ENCODE measurements at places on chromosomes 6 and 20.

GRCh38 chr20:2528671-2529271, 7.6 kb upstream of the TMC2 start:
- DNase-seq = no peak

GRCh38 chr6:124968401-124968800, 6.2 kb downstream of the RNF217 start:
- no peak for DNase-seq

DNA sequence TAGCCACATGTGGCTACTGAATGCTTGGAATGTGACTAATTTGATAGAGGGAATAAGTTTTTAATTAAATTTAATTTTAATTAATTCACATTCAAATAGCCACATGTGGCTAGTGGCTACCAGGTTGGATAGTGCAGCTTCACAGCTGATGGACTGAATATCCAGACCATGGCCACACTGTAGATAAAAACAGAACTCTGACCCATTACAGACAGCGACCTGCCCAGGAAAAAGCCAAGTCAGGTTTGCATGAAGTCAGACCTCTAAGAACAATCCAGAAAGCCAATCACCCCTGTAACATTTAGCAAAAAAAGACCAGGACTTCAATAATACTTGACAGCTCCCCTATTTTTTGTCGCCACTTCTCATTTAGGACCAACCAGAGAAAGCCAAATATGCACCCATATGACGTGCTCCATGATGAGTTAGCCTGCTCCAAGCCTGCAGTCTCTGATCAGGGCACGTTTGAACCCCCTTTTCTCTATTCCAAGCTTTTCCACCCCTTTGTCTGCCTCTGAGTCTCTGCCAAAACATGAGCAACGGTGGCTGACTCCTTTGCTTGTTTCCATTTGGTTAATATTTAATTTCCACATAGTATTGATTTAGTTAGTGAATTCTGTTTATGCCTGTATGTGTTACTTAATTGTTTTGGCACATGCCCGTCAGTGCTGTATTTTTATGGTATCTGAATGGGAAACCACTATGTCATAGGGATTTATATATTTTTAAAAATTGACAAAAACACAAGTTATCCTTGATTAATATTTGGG, 636.3 kb downstream of the UTRN start:
- no peak for DNase-seq

GRCh38 chr20:54716174-54716747, 240.9 kb downstream of the DOK5 start:
- DNase-seq = no peak

DNA sequence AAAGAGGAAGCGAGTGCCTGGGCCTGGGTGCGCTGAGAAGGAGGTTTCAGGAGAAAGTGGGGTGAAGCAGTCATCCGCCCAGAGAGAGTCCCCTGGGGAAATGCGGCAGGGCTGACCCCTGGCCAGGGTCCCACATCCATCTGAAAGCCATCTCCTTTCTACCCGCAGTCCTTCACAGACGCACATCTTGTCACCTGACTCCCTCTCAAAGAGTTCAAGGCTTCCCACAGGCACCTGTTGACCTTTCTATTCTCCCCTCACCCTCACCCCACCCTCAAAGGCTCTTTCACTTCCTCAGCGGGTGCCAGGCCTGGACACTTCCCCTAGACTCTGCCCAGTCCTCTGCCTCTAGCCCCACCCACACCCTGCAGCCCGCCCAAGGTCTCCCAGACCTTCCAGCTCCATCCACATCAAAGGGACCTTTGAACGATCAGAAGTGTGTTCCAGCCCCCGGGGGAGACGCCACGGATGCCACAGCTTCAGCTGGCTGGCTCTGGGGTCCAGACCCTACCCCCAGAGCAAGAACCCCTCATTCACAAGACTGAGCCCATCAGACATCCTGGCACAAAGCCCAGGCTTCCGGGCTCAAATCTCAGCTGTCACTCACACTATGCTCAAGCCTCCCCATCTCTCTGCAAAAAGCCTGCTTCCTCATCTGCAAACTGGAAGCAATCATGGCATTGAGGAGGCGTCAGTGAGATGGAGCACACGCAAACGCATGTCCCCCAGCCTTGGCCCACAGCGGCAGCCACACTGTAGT, 2.1 kb downstream of the CTSZ start:
- DNase-seq = no peak

DNA sequence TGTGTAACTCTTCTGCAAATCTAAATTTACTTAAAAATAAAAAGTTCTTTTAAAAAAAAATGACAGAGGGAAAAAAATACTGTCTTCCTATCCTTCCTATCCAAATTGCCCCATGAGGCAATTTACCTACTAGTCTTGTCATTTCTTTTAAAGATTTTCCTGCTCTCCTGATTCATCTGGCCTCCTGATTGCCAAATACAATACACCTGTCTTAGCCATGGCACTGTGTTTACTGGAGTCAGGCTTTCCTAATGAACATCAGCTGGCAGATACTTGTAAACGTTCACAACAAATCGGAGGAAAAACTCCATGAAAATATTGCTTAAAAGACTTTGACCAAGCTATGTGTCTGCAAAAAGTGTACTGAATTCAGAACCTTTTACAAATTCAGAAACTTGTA, 21.5 kb downstream of the TM9SF4 start:
- DNase-seq = no peak

DNA sequence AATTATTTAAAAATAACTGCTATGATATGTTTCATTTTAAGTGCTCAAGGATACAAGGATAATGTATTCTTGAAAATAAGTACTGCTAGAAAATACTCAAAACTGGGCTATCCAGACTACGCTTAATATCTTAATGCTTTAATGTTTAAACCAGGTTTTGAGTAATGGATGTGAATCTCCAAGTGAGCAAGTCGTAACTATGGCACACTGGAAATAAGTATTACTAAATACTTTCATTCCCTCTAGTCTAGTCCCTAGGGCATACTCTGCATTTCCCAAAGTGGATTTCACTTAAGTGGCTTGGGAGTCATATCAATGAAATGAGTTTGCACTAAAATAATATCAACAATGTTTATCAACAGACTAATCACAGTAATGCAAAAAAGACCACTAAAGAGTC, 48.1 kb downstream of the HMGCLL1 start:
- no peak for DNase-seq

- no peak for DNase-seq
Observed at GRCh38 chr20:10864076-10864672, 190.4 kb upstream of the JAG1 start.

- no peak for DNase-seq
Observed at GRCh38 chr20:58071991-58072390, 156.5 kb downstream of the ANKRD60 start.

- DNase-seq = peak; percentile 36
Observed at GRCh38 chr20:4449957-4450715, 271.6 kb upstream of the PRND start.

GRCh38 chr20:34511891-34512265, 4.3 kb upstream of the DYNLRB1 start:
- DNase-seq = no peak

DNA sequence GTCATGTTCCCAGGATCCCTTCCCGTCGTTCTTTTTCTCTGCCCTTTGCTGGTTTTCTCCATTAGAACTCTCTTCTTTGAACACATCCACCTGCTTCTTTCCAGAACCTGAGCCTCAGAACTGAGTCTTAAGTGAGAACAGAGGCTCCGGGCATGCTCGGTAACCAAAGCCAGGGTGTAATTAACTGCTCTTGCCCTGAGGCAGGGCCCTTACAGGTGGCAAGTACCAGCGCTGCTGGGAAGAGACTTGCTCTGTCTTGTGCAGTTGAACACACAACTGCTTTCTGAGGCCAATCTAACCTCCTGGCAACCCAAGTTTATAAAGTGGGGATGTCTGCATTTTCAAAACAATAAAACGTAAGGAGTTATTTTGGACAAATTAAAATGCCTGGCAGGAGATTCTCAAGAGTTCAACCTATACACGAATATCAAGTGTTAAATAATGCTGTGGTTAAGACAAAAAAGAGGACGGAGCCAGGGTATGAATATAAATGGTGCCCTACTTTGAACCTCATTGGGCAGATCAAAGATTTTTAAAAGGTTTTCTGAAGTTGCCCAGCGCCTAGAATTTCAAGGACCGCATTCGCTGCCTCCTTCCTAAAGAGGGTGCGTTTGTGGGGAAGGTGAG, 12.4 kb upstream of the DEK start:
- no peak for DNase-seq

- DNase-seq = no peak
Observed at GRCh38 chr20:23564927-23565326, 3.4 kb downstream of the CST9L start.

GRCh38 chr6:3571250-3571681, 114.4 kb upstream of the SLC22A23 start:
- DNase-seq = no peak

DNA sequence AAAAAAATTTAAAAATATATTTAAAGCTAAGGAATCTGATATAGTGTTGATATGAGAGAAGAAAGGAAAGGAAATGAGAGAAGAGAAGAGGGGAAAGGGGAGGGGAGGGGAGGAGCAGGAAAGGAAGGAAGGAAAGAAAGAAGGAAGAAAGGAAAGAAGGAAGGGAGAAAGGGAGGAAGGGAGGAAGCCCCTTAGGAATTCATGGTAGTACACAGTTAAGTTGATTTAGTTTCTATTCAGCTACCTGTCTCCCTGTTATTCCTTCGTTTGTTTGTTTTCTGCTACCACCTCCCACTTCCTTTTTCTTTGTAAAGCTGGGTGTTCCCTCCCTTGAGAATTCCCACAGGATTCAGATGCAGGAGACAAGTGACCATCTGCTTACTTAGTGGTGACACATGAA, 1025.4 kb upstream of the FLRT3 start:
- DNase-seq = no peak

GRCh38 chr6:12335131-12335527, 45.0 kb downstream of the EDN1 start:
- no peak for DNase-seq

DNA sequence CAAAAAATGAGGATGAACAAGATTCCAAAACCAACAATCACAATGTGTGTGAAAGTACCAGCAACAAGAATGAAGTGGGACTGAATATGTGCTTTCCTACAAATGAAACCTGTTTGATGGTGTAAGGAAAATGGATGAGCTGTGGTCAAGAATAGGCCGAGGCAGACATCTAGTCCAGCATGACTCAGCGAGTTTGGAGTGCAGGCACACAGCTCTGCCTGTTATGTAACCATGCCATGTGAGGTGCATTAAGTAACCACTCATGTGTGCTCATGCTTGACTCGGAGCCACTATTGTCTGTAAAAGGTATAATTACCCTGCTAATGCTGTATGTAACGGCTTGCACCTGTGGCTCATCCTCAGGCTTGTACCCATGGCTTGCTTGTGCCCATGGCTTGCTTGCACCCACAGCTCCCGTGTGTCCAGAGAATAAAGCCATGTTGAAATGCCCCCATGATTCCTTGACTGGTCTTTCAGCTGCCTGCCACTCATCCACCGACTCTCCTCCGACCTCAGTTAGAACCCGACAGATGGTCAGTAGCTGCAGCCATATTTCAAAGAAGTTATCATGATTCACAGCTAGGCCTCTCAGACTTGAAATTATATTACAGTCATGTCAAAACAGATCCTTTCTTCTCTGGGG, 98.7 kb downstream of the BACH2 start:
- no peak for DNase-seq

GRCh38 chr20:58668901-58669286, 17.8 kb downstream of the STX16 start:
- DNase-seq = no peak

GRCh38 chr6:160462551-160463109, 114.5 kb downstream of the SLC22A3 start:
- peak; percentile 61 for DNase-seq

DNA sequence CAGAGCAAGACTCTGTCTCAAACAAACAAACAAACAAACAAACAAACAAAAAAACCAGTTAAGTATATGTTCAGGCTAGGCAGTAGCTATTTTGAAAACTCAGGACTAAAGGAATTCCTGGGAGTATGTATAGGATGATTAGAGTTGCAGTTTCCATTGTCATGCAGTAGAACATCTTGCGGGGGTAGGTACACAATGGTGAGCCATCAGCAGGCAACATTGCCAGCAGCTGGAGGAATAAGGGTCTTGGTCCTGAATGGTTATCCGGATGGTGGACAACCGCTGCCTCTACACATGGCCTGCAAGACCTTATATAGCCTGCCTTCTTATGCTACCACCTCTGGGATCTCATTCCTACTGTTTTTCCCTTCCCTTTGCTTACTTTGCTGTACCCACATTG, 297.5 kb downstream of the SOX4 start:
- DNase-seq = no peak

- peak; percentile 87 for DNase-seq
Observed at GRCh38 chr20:37822141-37822601, 80.8 kb upstream of the VSTM2L start.

GRCh38 chr6:43092635-43093034, 16.5 kb downstream of the PTK7 start:
- no peak for DNase-seq

- no peak for DNase-seq
Observed at GRCh38 chr6:84055647-84056046, 22.1 kb downstream of the MRAP2 start.

DNA sequence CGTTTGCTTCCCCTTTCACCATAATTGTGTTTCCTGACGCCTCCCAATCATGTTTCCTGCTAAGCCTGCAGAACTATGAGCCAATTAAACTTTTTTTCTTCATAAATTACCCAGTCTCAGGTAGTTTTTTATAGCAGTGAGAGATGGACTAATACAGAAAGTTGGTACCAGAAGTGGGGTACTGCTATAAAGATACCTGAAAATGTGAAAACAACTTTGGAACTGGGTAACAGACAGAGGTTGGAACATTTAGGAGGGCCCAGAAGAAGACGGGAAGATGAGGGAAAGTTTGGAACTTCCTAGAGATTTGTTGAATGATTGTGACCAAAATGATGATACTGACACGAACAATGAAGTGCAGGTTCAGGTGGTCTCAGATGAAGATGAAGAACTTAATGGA, 1058.6 kb upstream of the CITED2 start:
- DNase-seq = no peak

GRCh38 chr6:13431861-13432465, 55.4 kb downstream of the GFOD1 start:
- no peak for DNase-seq

DNA sequence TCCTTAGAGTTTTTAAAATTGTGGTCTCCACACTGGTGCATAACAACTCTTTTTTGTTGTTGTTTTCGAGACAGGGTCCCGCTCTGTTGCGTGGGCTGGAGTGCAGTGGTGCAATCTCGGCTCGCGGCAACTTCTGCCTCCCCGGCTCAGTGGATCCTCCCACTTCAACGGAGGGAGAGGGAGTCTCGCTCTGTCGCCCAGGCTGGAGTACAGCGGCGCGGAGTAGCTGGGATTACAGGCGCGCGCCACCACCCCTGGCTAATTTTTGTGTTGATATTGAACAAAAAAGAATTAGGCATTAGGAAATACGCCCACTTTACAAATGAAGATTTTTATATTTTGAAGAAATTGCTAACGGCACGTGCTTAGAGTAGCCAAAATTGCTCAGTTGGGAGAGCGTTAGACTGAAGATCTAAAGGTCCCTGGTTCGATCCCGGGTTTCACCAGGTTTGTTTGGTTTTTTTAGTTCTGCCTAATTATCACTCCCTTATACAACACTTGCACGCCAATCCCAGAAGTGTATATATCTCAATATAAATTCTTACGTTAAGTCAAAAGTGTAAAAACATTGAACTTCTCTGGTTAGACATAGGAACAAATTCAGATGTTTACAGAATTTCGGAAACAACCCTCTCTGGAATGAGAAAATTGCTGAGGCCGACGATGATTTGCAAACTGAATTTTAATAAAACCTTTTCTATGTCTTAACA, 159.6 kb downstream of the TRIM27 start:
- no peak for DNase-seq

Data from AG04449 (cell line).